CD4-positive, CD25-positive, alpha-beta regulatory T cell (primary cell): ENCODE measurements at places on chromosomes 6 and 20.
A peak's percentile ranks its signal among the peaks of the same experiment; 100 is the strongest.

DNA sequence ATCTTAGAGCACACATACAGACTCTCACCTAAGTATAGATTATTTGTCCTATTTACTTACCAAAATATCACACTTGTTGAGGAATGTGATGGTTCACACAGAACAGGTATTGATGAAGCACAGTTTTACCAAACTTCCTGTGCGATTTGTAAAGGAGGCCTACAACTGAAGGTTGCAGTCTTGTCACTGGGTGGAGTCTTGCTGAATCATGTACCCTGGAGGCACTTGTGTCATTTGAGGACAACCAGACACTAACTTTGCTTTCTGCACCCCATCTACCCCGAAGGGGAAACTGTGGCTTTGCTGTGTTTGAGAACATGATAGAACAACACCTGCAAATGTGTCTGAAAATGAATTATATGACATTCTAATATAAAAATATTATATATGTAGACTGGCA, 32.4 kb upstream of the HINT3 start:
- peak; percentile 60 for DNase-seq

DNA sequence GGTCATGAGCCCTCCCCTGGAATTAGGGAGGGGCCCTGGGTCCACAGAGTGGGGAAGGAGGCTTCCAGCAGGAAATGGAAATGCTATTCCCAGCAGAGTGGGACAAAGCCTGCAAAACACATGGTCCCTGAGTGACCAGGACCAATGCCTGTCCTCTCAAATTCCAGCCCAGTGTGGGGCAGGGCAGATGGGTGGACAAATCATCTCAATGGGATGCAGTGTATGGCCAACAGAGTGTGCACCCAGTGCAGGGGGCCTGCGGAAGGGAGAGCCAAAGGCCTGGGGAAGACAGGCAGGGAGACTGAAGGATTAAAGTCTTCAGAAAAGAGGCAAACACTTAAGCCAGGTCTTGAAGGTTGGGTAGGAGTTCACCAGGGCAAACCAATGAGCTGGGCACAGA, 28.7 kb upstream of the PHACTR3 start:
- no peak for DNase-seq

DNA sequence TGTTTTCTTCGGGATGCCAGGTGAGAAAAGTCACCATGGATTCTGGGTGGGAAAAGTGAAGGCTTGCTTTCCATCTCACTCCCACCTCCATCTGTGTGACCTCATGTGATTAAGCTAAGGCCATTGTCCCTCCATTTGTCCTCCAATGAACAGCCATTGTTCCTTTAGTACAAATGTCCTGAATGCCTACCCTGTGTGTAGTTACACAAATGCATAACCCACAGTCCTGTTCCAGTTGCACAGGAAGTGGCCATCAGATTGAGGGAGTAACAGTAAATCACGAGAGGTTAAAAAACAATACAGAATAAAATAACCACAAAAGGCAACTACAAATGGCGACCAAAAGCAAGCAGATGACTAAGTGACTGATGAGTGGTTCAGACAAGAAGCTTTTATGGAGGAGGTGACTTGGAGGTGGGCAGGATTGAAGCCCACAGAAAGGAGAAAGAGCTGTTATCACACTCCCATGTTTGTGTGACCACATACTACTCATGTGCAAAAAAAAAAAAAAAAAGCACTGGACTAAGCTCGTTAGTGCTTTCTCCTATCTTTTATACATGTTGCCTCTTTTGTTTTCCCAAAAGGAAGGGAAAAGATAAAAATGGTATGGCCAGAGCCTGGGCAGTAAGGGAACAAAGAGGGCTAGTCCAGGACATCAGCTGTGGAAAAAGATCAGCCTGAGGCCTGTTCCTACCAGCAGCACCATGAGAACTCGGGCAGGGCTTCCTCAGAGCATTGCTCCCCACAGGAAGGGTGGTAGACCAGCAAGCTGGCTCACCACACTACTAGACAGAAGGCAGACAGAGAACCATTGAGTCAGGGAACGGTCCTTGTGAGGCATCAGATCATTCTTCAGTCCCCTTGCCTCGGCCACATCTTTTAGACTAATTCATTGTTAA, 111.0 kb downstream of the TFAP2A start:
- no peak for DNase-seq

DNA sequence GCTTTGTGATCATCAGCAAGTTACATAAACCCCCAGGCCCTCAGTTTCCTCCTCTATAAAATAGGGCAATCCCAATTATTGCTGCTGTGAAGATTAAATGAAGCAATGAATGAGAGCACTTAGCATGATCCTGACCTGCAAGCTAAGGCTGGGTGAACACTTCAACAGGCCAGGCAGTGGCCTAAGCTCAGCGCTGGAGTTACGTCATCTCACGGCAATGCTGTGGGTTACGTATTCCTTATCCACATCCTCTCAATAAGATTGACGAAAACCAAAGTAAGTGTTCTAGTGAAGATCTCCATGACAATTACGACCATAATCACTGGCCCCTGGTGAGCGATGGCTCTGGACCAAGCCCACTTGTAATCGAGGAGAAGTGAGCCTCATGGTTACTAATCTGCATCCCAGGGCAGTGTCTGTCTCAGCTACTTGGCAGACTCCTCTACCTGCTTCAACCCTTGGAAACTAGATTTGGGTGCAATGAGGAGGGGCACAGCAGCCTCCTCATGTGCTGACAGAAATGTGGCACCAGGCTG, 274.1 kb upstream of the ARID1B start:
- no peak for DNase-seq

- no peak for DNase-seq
Observed at GRCh38 chr6:4928426-4928825, 75.4 kb downstream of the RPP40 start.

- DNase-seq: no peak
Observed at GRCh38 chr6:106799031-106799894, 169.9 kb downstream of the QRSL1 start.

DNA sequence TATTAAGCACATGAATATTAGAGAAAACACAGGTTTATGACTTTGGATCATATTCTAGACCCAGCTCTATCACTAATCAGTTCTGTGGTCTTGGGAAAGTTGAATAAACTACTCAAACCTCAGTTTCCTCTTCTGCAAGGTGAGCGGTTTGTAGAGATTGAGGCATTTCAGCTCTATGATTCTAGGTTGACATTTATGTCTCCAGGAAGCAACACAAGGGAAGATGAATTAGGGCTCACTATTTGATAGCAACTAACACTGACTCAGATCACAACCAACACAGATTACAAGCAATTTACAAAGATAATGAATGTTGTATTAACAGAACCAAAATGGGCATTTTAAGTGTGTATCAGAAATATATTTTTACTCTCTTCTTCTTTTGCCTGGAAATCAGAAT, 21.9 kb downstream of the ADTRP start:
- no peak for DNase-seq

GRCh38 chr20:47365023-47365764, 8.7 kb upstream of the ZMYND8 start:
- no peak for DNase-seq

DNA sequence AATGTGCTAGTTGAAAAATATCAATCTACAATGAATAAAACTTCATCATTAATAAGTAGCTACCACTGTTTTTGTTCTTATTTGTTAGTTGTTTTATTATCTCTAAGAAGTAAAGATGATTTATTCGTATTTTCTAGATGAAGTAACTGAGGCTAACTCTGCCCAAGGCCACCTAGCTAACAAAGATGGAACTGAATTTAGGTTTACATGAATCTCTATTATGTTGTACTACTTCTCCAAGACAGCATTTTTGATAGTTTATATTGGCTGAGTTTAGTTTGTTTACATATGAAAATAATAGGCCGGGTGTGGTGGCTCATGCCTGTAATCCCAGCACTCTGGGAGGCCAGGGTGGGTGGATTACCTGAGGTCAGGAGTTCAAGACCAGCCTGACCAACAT, 121.5 kb downstream of the NCOA3 start:
- DNase-seq: no peak

DNA sequence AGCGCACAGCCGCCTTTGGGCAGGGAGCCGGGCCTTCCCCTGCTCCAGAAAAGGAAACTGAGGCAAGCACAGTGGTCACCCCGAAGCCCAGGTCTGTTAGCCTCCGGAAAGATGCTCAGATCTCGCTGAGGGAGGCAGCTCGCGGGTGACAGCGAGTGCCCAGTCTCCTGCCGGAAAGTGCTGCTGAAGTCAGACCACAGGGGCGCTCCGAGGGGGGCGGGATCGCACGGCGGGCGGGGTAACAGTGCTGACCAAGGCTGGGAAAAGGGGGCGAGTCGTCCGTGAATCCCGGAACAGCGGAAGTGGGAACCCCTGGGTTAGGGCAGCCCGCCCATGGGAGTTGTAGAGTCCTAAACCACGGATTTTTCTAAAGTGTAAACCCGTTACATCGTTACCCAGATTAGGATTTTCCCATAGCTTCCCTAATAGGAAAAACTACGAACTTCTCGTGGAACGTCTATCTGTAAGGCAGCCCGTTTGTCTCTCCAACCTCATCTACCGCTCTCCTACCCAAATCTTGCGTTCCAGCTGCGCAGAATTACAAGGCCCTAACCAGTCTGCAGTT, 504 bp downstream of the VPS16 start:
- no peak for DNase-seq

GRCh38 chr6:170361335-170361734, 54.8 kb downstream of the FAM120B start:
- DNase-seq: no peak

GRCh38 chr6:63307581-63308246, 12.1 kb downstream of the LGSN start:
- DNase-seq: no peak

DNA sequence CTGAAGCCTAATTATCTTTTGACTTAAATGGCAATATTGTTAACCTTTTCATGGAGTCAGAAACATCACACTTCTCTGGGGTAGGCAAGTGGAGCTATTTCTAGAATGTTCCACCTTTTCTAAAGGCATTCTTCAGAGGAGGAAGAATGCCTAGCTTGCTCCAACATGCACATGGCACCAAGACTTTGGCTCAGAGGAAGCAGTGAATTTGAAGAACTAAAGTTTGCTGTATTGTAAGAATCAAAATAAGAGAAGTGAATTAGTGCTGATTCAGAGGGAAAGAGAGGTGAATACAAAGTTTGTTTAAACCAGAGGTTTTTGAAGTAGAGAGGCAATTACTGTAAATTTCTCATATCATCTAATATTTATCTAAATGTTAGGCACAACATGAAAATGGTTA, 92.2 kb downstream of the SOBP start:
- DNase-seq: no peak

- DNase-seq: no peak
Observed at GRCh38 chr6:75299801-75300530, 15.4 kb upstream of the TMEM30A start.

DNA sequence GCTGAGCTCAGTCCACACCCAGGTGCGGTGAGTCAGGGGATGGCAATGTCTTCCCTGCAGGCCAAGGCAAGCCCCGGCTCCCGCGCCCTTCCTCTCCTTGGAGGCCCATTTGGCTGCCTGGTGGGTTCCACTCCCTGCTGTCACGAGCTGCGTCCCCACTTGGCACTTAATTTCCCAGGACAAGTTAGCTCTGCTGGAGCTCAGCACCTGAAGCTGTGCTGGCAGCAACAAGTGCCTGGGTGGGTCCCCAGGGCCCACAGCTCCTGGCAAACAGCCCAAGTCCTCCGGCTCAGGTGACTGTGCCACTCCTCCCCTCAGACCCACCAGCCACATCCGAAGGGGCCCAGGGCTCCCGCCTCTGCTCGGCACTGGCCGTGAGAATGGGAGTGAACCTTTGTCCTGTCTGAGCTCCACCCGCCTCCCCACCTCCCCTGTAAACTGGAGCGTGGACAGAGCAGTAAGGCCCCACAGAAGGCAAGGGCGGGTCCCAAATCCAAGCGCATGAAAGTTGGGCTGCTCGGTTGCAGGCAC, 16.9 kb downstream of the LAMA5 start:
- no peak for DNase-seq

GRCh38 chr6:14520029-14520428, 402.5 kb downstream of the CD83 start:
- DNase-seq: no peak

DNA sequence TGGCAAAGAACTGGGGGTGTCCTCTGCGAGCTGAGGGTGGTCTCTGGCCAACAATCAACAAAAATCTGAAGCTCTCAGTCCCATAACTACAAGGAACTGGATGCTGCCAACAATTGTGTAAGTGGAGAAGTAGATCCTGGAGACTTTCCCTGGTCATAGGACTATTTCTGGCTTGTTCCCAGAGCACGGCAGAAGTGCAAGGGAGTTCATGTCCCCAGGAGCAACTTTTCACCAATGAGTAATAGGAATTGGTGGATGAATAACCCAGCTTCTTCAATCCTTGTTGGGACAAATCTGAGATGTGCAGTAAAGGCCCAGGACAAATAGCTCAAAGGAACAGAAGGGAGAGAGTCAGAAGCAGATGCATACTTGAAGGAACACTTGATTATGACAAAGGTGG, 95.5 kb downstream of the QRSL1 start:
- DNase-seq: no peak

DNA sequence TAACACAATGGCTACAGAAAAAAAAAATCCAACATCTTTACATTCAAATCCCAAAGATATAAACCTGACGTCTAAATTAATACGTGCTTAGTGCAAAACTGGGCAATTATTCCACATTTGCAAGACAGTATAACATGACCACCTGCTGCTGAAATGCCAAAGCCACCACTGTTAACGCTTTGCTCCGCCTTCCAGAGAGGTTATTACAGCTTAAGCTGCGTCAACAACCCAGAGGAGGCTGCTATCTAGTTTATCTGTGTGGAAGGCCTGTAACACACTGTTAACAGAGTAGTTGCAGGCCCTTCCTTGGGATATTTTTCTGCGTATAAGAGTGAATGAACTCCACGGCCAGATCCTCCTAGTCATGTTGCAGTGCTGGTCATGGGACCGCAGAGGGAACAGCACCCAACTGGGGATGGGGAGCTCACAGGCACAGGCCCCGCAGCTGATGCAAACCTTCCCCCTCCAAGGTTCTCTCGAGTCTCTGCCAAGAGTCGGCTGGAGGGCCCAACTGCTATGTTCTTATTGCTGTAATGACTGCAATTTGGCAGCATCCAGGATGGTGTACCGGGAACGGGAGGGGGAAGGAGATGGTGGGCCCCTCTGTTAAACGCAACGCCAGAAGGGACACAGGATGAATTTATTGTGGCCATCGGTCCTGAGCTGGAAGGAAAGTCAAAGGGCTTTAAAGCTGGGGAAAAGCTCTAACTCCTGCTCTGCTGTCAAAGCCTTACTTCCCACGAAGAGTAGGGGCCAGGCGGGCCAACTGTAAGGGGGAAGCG, 993 bp upstream of the NCOA7 start:
- DNase-seq: peak; percentile 8

- no peak for DNase-seq
Observed at GRCh38 chr6:160679402-160679769, 15.3 kb upstream of the LPA start.

GRCh38 chr6:20056350-20056992, 155.8 kb downstream of the MBOAT1 start:
- DNase-seq: peak; percentile 7

GRCh38 chr20:20457392-20458126, 89.7 kb downstream of the INSM1 start:
- DNase-seq: no peak
